ENCODE measurements at places on chromosomes 6 and 20.
A peak's percentile ranks its signal among the peaks of the same experiment; 100 is the strongest.

- DNase-seq: peak; percentile 82
These were observed 274.1 kb downstream of the CLIC5 start for GRCh38 chr6:45741437-45742171.

GRCh38 chr6:109768485-109768884 is 77.4 kb downstream of the FIG4 start:
- DNase-seq: no peak

DNA sequence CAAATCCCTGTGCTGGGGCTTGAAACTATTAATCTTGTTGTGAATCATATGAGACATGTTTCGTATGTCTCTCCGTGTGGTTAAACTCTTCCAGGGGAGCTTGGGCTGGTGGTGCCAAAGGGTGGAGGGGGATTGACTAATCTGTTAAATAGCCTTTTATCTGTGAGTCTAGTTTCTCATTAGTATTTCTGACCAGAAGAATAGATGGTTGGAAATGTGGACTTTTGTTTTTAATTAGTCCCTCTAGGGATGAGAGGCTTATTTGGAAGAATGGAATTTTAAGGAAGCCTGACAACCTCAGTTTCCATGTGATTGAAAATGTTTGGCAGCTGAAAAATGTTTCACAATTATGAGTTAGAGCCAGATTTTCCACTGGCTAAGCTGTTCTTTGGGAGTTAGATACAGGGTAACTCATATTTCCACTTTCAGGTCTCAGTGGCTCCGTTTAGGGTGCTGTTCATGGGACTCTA is 117.3 kb downstream of the BCKDHB start:
- DNase-seq: no peak

- no peak for DNase-seq
These were observed 28.3 kb upstream of the PREX1 start for GRCh38 chr20:48856130-48856529.

- DNase-seq: no peak
These were observed 105.0 kb downstream of the FIG4 start for GRCh38 chr6:109795994-109796555.

DNA sequence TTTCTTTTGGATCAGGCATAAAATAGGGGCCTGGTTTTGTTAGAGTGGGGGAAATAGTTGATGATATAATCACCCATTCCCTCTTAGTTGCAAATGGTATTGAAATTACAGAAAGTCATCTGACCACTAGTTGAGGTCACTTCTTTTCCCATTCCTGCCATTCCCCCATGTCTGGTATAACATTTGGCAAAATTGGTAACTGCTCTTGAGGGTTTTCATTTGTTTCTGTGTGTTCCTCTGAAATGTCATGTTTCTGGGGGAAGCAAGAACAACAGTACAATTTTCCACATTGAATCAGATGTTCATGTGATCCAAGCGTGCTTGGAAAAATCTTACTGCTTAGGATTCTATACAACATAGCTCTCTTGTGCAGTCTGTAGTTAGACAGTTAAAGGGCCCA is 7.3 kb downstream of the AIG1 start:
- no peak for DNase-seq

- peak; percentile 38 for DNase-seq
These were observed 198.0 kb downstream of the RNF144B start for GRCh38 chr6:18585032-18585573.

GRCh38 chr20:8118039-8118438 is 14.0 kb upstream of the PLCB1 start:
- no peak for DNase-seq

DNA sequence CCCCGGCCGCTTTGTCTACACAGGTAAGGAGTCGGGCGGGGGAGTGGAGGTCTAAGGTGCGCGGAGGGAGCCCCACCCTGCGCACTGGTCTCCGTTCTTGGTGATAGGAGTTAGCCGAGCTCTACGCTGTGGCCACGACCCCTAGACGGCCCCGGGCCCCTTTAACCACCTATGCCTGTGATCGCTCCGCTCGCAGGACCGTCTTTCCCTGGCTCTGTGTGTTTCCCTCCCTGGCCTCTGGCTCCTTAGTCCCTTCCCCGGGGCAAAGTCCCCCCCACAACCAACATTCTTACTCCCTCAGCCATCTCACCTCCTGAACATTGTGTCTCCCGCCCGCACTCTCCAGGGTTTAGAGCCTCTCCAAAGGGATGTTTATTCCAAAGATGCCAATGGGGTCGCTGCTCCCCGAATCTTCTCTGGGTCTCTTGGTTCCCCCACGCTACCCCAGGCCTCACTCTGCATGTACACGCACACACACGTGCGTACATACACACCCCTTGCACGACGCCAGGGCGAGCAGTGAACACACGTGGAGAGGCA is 50.4 kb downstream of the CPXM1 start:
- no peak for DNase-seq

DNA sequence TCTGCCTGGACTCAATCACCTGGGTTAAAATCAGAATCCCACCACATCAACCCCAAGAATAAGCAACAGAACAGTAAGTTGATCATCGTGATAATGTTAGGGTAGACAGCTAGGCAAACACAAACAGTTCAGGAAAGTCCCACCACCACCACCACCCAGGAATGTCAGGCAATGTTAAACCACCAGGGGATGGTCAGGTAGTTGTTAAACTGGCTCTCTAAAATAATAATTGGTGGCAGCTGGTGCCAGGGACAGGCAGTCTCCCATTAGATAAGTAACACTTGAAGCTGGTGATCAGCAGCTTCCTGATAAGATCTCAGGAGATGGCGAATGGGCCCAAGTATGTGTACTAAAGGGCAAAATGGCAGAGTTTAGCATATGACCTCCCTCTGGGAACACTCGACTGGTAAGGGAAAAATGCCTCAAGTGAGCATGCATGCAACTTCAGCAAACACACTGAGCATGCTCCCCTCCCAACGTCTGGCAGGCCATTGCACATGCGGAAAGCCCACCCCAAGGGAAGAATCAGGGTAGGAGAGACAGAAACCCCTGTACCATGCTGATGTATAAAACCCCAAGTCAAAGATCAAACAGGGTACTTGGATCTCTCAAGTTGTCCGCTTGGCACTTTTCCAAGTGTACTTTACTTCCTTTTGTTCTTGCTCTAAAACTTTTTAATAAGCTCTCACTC is 66.6 kb downstream of the IPCEF1 start:
- DNase-seq: no peak

DNA sequence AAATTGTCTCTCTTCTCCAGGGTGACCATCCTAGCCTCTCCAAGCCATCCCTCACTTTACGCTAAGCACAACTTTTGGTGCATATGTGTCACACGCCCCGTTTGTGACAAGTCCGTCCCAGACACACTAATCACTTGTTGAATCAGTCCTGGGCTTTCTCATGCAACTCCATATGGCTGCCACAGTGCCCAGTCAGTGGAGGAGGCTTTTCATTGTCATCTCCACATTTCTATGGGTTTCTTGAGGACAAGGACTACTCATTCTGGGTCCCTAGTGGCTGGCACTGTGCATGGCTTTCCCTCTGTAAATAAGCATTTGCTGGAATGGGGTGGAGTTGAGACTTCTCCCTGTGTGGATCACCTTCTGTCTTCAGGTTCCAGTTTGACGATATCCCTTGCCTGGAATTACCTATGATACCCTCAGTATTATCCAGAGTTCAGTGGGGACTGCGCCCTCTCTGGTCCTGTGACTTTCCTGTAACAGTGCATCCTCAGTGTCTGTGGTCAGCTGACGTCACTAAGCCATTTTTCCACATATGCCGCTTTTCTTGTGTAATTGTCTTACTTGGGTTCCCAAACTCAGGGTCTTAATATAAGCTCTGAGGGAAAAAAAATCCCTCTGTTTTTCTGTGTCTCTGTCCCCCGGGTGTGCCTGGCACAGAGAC is 59.8 kb upstream of the MYL9 start:
- no peak for DNase-seq

GRCh38 chr6:14751645-14752175 is 494.2 kb upstream of the JARID2 start:
- no peak for DNase-seq

- no peak for DNase-seq
These were observed 58.0 kb upstream of the ARHGAP18 start for GRCh38 chr6:129767776-129768485.

- DNase-seq: no peak
These were observed 30.4 kb downstream of the SERPINB9 start for GRCh38 chr6:2872423-2873358.

GRCh38 chr6:4582506-4583417 is 193.4 kb upstream of the CDYL start:
- DNase-seq: no peak

DNA sequence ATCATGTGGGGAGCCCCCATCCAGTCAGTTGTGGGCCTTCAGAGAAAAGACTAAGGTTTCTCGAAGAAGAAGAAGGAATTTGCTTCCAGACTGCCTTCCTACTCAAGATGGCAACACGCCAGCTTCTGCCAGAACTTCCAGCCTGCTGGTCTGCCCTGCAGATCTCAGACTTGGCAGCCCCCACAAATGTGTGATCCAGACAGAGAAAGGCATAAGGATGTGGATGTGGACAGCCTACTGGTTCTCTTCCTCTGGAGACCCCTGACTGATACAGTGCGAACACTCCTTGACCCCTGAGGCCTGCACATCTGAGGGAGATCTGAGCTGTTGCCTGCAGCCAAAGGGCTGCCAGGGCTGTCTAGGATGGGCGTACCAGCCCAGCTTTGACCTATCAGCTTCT is 8.6 kb downstream of the GABRR1 start:
- no peak for DNase-seq

DNA sequence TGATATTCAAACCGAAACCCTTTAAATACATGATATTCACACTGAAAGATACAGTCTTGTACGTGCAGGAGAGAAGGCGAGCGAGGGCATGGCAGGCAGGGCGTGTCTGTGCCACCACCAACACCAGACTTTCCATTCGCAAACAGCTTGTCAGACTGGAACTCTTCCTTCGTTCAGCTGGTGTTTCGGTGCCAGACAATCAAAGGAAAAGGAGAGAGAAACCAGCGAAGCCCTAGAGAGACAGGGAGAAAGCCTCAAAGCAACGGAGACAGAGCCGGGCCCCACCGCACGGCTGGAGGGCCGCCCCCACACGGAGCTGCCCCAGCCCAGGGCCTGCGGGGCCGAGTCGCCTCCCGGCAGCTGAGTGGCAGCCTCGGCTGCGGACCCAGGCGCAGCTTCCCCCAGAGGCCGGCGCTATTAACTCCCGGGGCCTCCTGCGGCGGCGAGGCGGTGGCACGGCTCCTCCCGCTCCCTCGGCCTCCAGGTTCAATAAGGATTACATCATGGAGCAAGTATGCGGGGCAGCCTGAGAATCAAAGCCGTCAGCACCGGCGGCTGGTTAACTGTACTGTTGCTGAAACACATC is 32.1 kb upstream of the NR2E1 start:
- DNase-seq: no peak

DNA sequence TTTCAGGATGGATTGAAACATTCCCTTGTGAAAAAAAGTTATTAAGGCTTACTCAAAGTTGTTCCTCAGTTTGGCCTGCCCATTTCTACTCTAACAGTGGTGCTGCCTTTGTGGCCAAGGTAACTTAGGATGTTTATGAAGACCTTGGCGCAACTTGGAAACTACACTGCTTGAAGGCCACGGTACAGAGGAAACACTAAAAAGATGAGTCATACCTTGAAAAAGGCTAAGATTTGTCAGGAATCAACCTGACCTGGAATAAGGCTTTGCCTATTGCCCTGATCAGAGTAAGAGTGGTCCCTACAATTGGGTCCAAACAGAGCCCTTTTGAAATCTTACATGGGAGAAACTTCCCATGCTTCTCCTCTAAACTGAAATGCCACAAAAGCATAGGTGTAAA is 119.9 kb upstream of the MOCS1 start:
- no peak for DNase-seq

- DNase-seq: no peak
These were observed 22.5 kb downstream of the HFE start for GRCh38 chr6:26109772-26110171.

DNA sequence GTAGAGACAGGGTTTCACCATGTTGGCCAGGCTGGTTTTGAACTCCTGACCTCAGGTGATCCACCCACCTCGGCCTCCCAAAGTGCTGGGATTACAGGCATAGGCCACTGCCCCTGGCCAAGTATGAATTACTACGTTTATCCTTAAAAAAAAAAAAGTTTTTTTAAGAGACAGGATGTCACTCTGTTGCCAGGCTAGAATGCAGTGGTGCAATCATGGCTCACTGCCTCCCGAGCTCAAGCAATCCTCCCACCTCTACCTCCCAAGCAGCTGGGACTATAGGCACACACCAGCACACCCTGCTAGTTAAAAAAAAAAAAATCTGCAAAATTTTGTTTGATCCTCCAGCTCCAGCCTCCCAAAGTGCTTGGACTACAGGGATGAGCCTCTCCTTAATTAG is 23.1 kb downstream of the IYD start:
- DNase-seq: no peak

DNA sequence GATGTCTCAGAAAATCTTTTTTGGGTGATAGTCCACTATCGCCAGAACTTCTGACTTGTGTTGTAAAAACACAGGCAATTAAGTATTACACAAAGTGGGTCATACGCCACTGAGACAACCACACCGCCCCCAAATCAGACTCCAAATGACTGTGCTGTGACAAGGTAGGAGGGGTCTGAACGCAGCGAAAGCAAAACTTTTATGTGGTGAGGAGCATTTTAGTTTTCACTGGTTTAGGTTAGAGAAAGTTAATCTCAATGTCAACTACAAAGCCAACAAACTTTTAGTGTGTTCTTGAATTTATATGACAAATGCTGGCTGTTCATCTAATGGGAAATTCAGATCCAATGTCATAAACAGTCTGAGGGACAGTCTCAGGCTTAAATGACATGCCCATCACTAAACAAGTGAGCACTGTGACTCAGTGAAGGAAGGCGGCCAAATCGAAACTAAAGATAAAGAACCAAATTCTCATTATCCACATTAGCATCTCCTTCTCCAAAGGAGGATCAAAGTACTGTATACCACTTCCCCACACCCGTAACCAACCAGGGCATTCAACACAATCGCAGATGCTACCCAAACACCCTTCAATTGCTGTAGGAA is 186.7 kb downstream of the GJA10 start:
- no peak for DNase-seq

- DNase-seq: peak; percentile 77
These were observed 26.1 kb downstream of the BFSP1 start for GRCh38 chr20:17504898-17505635.

DNA sequence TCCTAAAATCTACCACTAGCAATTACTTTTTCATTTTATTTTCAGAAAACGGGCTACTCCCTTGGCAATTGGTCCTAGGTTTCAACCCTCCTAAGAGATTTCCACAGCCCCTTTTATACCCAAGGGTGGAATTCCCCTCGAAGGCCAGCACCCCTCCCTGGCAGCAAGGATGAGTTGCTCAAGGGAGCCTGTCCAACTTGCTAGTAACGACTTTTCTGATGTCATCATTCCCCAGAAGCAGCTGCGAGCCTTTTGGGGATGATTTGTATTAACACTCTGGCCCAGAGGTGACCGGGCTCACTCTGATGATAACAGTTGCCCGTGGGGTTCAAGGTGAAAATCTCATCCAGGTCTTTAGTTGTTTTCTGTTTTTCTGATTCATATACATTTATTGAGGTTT is 30.7 kb upstream of the NAA20 start:
- no peak for DNase-seq

DNA sequence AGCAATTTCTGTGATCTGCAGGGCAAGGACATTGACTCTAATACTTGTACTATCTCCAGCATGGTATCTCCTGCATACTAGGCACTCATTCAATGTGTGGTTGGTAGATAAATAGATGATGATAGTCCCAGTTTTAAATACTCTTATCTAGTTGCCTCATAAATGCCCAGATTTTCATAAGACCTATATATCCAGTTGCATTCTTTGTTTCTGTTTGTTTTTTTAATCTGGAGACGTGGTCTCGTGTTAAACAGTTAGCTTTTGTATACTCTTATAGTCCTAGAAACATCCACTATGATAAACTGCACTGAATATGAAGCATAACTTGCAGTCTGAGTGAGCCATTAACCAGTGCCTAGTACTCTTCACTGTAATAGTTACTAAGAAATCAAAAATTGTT is 35.5 kb upstream of the SUMO4 start:
- DNase-seq: no peak
